Activated CD4-positive, alpha-beta memory T cell treated with anti-CD3 and anti-CD28 coated beads, Interleukin-2, amount 10 ng/mL, durations not matched to agents 7 days and 5 days (primary cell): ENCODE measurements at places on chromosomes 11 and 22. TPM values are rescaled to one million over a fixed set of nuclear protein-coding genes. Genes with fewer than 3 reads are reported as not detected.
A peak's percentile ranks its signal among the peaks of the same experiment; 100 is the strongest.

The CD3G gene
- 225 TPM for total RNA-seq

The SCO2 gene
- total RNA-seq, result 6.4 TPM

DNA sequence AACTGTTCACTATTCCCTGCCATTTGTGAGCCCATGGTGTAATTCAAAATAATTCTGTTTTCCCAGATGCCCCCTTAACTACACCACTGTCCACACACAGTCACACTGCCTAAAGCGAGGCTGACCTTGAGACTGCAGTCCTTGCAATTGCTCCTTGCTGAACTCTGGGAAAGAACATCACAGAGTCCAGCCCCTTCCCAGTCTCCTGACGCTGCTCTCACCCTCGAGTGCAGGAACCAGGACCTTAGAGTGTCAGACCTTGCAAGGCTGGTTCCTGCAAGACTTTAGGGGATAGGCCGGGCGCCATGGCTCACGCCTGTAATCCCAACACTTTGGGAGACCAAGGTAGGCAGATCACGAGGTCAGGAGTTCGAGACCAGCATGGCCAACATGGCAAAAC is 33.6 kb downstream of the AHNAK start:
- no peak for DNase-seq

- DNase-seq, result no peak
Observed at GRCh38 chr11:9028581-9028980, 24.8 kb upstream of the NRIP3 start.

DNA sequence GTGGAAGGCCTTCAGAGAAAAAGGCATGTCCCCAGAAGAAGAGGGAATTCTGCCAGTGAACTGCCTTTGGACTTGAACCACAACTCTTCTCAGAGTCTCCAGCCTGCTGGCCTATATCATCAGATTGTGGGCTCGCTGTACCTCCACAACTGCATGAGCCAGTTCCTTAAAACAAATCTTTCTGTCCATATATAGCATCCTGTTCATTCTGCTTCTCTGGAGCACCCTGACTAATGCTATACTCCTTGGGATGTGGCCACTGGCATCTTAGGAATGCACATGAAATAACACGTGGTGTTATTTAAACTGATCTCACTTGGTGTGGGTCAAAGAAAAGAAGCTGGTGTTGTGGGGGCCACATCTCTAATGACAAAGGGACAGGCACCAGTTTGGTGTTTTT is 58.3 kb upstream of the VSTM5 start:
- DNase-seq, result no peak

DNA sequence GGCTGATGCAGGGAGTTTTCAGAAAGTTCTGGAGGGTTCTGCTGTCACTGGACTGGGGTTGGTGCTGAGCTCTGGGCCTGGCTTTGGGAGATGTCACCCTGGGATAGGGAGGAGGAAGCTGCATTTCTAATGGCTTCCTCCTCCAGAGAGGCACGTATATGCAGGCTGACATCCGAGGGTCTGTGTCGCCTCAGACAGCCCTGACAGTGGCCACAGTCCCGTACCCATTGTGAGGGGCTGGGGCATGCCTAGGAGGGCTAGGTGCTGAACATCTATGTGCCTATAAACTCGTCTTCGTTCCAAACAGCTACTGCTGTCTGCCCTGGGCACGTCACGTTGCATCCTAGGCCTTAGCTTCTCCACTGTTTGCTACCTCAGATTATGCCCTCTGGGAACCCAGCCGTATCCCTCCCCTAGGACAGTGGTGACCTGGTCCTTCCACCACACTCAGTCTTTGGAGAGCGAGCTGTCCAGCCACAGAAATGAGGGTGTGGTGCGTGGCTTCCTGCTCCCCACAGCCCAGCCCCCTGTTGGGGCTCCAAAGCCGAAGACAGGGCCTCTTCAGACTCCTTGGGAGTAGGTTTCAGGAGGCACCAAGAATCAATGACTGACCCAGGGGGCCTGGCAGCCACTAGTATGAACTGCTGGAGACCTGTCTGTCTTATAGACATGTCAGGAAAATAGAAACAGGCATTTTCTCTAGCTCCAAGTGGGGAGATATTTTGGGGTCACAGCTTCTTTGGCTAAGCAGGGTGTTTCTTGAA is 26.4 kb downstream of the ADAMTS15 start:
- no peak for DNase-seq

- DNase-seq, result no peak
Observed at GRCh38 chr22:19862619-19863246, 8.1 kb upstream of the GNB1L start.

- DNase-seq, result no peak
Observed at GRCh38 chr11:18171377-18172000, 1.1 kb upstream of the MRGPRX4 start.

GRCh38 chr11:119338965-119339588 is 1.6 kb downstream of the C1QTNF5 start:
- DNase-seq, result no peak

- DNase-seq, result no peak
Observed at GRCh38 chr11:87659807-87660206, 515.4 kb downstream of the RAB38 start.

GRCh38 chr11:44899959-44900358 is 50.7 kb downstream of the TP53I11 start:
- peak; percentile 27 for DNase-seq

GRCh38 chr11:23991165-23991539 is 505.7 kb upstream of the LUZP2 start:
- DNase-seq, result no peak
